Activated naive CD4-positive, alpha-beta T cell treated with anti-CD3 and anti-CD28 coated beads, Interleukin-2, amount 10 ng/mL, durations not matched to agents 5 hours and 36 hours (primary cell): ENCODE measurements at places on chromosomes 12 and 14. TPM values are rescaled to one million over a fixed set of nuclear protein-coding genes. Genes with fewer than 3 reads are reported as not detected.

GALNT16 gene
- not detected for total RNA-seq

CLEC4D gene
- not detected for total RNA-seq

PLEK2 gene
- total RNA-seq = 0.40 TPM

PIK3C2G gene
- total RNA-seq = not detected

MTRFR gene
- 28.8 TPM for total RNA-seq

CNOT2 gene
- total RNA-seq = 79.9 TPM

ANP32D gene
- total RNA-seq = not detected

SAMD15 gene
- 0.26 TPM for total RNA-seq

PROX2 gene
- not detected for total RNA-seq

CDH24 gene
- 2.5 TPM for total RNA-seq

SCNN1A gene
- total RNA-seq = 0.88 TPM

RTL1 gene
- total RNA-seq = not detected

TSHR gene
- 5.0 TPM for total RNA-seq

KRT85 gene
- not detected for total RNA-seq

DUSP16 gene
- 41.6 TPM for total RNA-seq

C12orf50 gene
- not detected for total RNA-seq

PLA2G1B gene
- not detected for total RNA-seq

CLEC6A gene
- 0.17 TPM for total RNA-seq

SLC17A8 gene
- total RNA-seq = not detected
